ENCODE measurements at places on chromosomes 7 and 10. TPM values are rescaled to one million over a fixed set of nuclear protein-coding genes. Genes with fewer than 3 reads are reported as not detected.

DNA sequence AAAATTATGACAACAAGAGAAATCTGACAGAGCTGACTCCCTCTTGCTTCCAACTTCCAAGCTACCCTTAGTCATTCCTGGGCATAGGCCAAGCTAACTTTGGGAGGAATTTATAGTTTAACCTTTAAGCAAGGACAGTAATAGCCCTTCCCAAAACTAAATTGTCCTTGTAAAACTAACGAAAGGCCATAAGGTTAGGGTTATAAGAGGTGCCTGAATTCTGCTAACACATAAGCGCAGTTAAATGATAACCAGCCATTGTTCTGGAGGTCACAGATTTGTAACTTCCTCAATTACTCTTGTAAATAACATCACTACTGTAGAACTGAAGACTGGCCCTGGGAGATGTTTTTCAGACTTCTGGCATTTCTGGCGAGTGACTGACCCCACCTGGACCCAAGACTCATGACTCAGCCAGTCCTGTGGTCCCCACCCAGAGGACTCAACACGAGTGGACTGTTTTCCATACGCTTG is 481.2 kb downstream of the KCNMA1 start:
- H3K4me3 ChIP-seq = no peak overlapping the region
- no peaks in the 10 kb centered on the region for H3K36me3 ChIP-seq
- H3K4me1 ChIP-seq = no peaks in the 10 kb centered on the region
- H3K27ac ChIP-seq = no peak overlapping the region

- H3K27ac ChIP-seq = no peak overlapping the region
- peak; percentile 85 for DNase-seq
- peaks cover 6% of the 10 kb centered on the region for H3K4me1 ChIP-seq
Observed at GRCh38 chr10:30392564-30392990, 41.4 kb upstream of the MAP3K8 start.

- no peak overlapping the region for H3K4me3 ChIP-seq
- DNase-seq = peak; percentile 29
- peak overlapping the region; percentile 69 for H3K27ac ChIP-seq
- H3K27me3 ChIP-seq = no peaks in the 10 kb centered on the region
- H3K4me1 ChIP-seq = no peaks in the 10 kb centered on the region
- no peaks in the 10 kb centered on the region for H3K36me3 ChIP-seq
Observed at GRCh38 chr10:30705625-30706149, 76.1 kb upstream of the LYZL2 start.

DNA sequence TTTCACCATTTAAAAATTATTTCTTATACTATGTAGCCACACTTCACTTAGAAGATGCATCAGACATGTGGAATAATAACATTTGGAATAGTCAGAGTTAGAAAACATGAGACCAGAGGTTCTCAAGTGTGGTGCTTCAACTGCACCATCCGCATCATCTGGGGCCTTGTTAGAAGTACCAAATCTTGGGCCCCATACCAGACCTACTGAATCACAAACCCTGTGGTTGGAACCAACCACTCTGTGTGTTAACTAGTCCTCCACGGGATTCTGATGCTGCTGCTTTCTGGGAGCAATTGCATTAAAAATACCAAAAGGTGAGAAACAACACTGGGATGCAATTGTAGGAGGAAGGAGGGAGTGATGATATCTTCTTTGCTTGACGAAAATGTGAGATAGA is 125.2 kb downstream of the GNAT3 start:
- H3K4me1 ChIP-seq = peaks cover 5% of the 10 kb centered on the region
- no peaks in the 10 kb centered on the region for H3K36me3 ChIP-seq
- no peak overlapping the region for H3K4me3 ChIP-seq
- no peak for DNase-seq
- H3K27ac ChIP-seq = no peak overlapping the region

GRCh38 chr10:71475243-71475871 is 78.6 kb downstream of the CDH23 start:
- no peaks in the 10 kb centered on the region for H3K27me3 ChIP-seq
- no peak overlapping the region for H3K27ac ChIP-seq
- H3K36me3 ChIP-seq = no peaks in the 10 kb centered on the region
- peaks cover 14% of the 10 kb centered on the region for H3K4me1 ChIP-seq
- no peak overlapping the region for H3K4me3 ChIP-seq
- DNase-seq = no peak

- H3K27me3 ChIP-seq = no peaks in the 10 kb centered on the region
- no peak for DNase-seq
- H3K4me1 ChIP-seq = no peaks in the 10 kb centered on the region
- no peaks in the 10 kb centered on the region for H3K36me3 ChIP-seq
- H3K4me3 ChIP-seq = no peak overlapping the region
Observed at GRCh38 chr10:8301333-8301732, 246.8 kb downstream of the GATA3 start.

- H3K4me3 ChIP-seq = no peak overlapping the region
- no peaks in the 10 kb centered on the region for H3K36me3 ChIP-seq
- H3K4me1 ChIP-seq = no peaks in the 10 kb centered on the region
- no peak for DNase-seq
- H3K27ac ChIP-seq = no peak overlapping the region
Observed at GRCh38 chr10:33808475-33808874, 474.0 kb upstream of the NRP1 start.

- no peaks in the 10 kb centered on the region for H3K36me3 ChIP-seq
- H3K27me3 ChIP-seq = peaks cover 4% of the 10 kb centered on the region
- DNase-seq = peak; percentile 91
- peaks cover 5% of the 10 kb centered on the region for H3K4me1 ChIP-seq
- peak within 1 kb of the TSS; percentile 54 for H3K4me3 ChIP-seq
Observed at GRCh38 chr7:51316666-51317581, at the start of gene COBL. TSS of gene COBL (minus strand) at chr7:51316809. CDS start at chr7:51316633, 176 bp downstream.

- peaks cover 4% of the 10 kb centered on the region for H3K4me1 ChIP-seq
- no peak overlapping the region for H3K4me3 ChIP-seq
- H3K27me3 ChIP-seq = no peaks in the 10 kb centered on the region
- no peak overlapping the region for H3K27ac ChIP-seq
- no peak for DNase-seq
Observed at GRCh38 chr7:42338231-42338915, 101.4 kb upstream of the GLI3 start.

ATG9B gene
- total RNA-seq = 0.46 TPM

All from upper lobe of left lung (tissue), 6 donors.